CD8-positive, alpha-beta memory T cell (primary cell): ENCODE measurements at places on chromosomes 5 and 9. TPM values are rescaled to one million over a fixed set of nuclear protein-coding genes. Genes with fewer than 3 reads are reported as not detected.

Gene PKD2L2
- total RNA-seq: not detected

Gene SECISBP2
- 37.0 TPM for total RNA-seq

Gene C9orf78
- 71.4 TPM for total RNA-seq

Gene PIP5KL1
- 2.5 TPM for total RNA-seq

Gene CRB2
- not detected for total RNA-seq

Gene GGTA1
- total RNA-seq: not detected
